ENCODE measurements at places on chromosomes 13 and 19. TPM values are rescaled to one million over a fixed set of nuclear protein-coding genes. Genes with fewer than 3 reads are reported as not detected.

DNA sequence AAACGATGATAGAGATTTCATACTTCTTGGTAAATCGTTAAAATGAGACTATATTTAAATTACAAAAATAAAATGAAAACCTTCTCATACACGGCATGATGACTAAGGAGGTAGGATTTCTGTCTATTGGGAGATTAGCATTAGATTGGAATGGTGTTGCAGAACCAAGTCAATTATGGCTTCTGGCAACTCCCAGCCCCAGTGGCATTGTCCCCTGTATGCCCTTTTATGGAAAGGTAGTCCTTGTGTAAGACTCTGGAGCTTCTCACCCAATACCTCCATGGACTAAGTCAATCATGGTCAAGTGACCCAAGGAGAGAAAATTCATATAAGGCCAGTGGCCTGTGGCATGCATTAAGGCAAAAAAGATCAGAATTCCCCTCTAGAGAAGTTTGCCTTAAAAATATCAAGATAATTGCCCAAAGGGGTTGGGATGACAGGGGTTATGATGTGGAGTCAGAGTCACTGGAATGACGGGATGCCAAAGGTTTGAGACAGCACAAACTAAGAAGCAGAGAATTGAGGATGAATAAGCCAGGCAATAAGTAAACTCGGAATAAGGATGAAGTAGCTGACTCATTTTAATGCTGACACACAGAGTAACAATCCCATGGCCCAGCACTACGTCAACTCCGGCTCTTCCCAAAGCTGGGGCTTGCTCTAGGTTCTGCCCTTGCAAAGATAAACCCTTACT is 57.8 kb upstream of the POSTN start:
- H3K27ac ChIP-seq = peak overlapping the region; percentile 80
- no peaks in the 10 kb centered on the region for H3K27me3 ChIP-seq
- H3K4me1 ChIP-seq = peaks cover 4% of the 10 kb centered on the region
- H3K4me3 ChIP-seq = no peak overlapping the region
- DNase-seq = peak; percentile 99

DNA sequence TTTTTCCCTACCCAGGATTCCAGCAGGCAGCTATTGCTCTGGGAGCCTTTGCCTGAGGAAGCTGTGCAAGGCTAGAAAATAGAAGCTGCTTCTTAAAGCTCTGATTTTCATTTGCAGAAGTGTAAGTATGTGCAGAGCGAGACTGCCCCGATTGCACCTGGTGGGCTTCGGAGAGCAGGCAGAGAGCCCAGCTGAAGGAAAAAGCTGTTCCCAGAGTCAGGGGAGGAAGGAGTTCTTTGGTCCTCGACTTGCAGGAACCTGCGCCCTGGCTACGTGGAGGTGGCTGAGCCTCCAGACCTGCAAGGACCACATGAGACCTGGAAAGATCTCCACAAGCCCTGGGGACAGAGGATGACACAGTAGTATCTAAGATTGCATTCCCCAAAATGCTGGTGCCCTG is 235.0 kb upstream of the ARGLU1 start:
- no peaks in the 10 kb centered on the region for H3K27me3 ChIP-seq
- no peak overlapping the region for H3K4me3 ChIP-seq
- no peak overlapping the region for H3K27ac ChIP-seq
- no peak for DNase-seq
- no peaks in the 10 kb centered on the region for H3K36me3 ChIP-seq

The TEX30 gene
- 9.3 TPM for polyA plus RNA-seq

DNA sequence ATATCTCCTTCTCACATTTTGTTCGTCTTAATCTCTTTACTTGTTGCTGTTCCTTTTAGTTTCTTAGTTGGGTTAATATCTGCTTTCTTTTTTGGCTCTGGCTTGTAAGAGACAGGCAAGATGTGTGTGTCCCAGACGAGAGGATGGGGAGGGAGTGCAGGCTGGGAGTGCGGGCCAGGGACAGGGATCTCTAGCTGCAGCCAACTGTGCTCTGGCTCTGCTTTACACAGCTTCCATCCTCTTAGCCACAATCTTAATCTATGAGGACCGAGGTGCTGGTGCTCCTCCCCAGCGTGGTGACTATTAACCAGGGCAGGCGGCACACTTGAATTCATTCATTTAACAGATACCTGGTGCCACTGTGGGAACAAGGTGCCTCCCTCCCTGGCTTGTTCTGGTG is 70.9 kb upstream of the WASF3 start:
- no peaks in the 10 kb centered on the region for H3K36me3 ChIP-seq
- H3K27me3 ChIP-seq = peaks cover 21% of the 10 kb centered on the region
- no peak overlapping the region for H3K4me3 ChIP-seq
- no peak for DNase-seq
- H3K27ac ChIP-seq = no peak overlapping the region

DNA sequence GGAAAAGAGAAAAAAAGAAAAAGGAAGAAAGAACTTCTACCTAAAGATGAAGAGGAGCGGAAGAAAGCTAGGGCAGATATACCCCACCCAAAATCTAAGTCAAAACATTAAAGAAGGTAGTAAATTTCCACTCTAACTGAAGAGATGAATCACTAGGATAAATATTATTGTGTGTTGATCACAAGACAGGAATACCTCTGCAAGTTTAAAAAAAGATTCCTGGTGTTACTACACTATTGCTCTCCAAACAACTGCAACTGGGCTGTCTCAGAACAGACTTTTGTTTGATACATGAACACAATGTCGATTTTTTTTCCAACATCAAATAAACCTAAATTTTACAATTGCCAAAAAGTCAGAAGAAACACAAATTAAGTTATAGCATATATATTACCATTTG is 6.8 kb downstream of the HSPH1 start:
- no peak overlapping the region for H3K27ac ChIP-seq
- no peaks in the 10 kb centered on the region for H3K4me1 ChIP-seq
- H3K27me3 ChIP-seq = no peaks in the 10 kb centered on the region
- DNase-seq = peak; percentile 65
- H3K4me3 ChIP-seq = no peak overlapping the region
- peaks cover 18% of the 10 kb centered on the region for H3K36me3 ChIP-seq

DNA sequence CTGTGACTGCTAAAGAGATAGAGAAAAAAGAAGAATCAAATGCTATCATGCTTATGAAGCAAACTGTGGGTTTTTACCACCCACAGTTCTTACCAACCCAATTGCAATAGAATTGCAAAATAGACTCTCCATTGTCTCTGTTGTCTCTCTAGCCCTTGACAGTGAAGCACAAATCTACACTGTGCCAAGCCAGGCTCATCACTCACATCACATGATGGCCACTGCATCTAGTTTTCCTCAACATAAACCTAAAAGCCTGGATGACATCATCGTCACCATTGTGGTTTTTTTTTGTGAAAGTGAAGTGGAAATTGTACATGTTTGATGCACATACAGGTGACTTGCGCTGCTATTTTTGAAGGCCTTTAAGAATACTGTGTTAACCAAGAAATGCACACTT is 56.1 kb downstream of the KL start:
- H3K4me3 ChIP-seq = no peak overlapping the region
- H3K36me3 ChIP-seq = no peaks in the 10 kb centered on the region
- DNase-seq = no peak
- H3K4me1 ChIP-seq = no peaks in the 10 kb centered on the region

DNA sequence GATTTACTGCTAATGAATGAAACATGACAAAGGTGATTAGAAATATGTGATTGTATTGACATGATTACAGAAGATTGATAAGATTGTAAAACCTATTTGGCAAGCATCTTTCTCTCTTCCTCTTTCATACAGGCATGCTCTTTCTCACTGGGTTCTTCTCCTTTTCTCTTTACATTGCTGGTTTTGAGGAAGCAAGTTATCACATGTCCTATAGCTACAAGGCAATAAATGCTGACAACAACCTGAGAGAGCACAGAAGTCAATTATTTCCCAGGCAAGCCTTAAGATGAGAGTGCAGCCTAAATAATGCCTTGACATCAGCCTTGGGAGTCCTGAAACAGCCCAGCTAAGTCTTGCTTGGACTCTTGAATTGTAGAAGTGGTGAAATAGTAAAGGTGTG is 875.0 kb downstream of the SLITRK1 start:
- no peak overlapping the region for H3K27ac ChIP-seq
- H3K4me1 ChIP-seq = no peaks in the 10 kb centered on the region
- no peak for DNase-seq

DNA sequence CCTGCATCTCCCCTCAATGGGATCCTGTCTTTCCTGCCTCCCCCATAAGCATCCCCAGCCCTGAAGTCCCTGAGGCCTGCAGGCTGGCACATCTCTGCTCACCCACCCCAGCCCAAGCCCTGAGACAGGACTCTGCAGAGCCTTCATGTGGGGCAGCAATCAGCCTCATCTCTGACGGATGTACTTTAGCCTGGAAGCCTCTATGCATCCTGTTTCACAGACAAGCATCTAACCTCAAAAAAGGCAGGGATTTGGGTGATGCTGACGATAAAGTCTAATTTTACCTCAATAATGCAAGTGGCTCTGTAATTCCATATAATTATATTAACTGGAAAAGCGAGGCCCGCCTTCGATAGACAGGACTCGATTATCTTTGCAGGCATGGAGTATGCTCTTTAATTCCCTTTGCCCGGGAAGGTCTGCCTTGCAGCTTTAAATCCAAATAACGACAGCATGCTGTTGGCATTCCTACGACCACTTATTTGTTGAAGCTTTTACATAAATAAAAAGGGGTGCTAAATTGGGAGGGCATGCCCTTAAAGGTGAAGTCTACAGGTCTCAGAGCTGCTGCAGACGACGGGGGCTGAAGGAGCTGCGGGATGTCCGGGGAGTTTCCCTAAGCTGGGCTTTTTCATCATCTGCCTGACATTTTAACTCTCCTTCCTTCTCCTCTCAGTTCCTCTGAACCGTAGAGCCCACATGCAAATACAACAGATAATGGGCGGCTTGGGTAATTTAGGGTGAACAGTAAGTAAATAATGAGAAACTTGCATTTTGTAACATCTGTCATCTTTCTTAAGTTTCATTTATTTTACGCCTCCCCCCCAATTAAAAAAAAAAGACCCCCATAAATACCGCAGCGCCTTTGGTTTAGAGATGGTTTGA is 211.5 kb downstream of the URI1 start:
- H3K4me1 ChIP-seq = no peaks in the 10 kb centered on the region
- no peak overlapping the region for H3K27ac ChIP-seq
- DNase-seq = no peak
- no peak overlapping the region for H3K4me3 ChIP-seq
- no peaks in the 10 kb centered on the region for H3K27me3 ChIP-seq

The CHST8 gene
- not detected for polyA plus RNA-seq

GRCh38 chr13:106220211-106220610 is 315.3 kb downstream of the EFNB2 start:
- no peaks in the 10 kb centered on the region for H3K4me1 ChIP-seq
- no peaks in the 10 kb centered on the region for H3K27me3 ChIP-seq
- DNase-seq = no peak
- H3K4me3 ChIP-seq = no peak overlapping the region

The BEST2 gene
- polyA plus RNA-seq = not detected

DNA sequence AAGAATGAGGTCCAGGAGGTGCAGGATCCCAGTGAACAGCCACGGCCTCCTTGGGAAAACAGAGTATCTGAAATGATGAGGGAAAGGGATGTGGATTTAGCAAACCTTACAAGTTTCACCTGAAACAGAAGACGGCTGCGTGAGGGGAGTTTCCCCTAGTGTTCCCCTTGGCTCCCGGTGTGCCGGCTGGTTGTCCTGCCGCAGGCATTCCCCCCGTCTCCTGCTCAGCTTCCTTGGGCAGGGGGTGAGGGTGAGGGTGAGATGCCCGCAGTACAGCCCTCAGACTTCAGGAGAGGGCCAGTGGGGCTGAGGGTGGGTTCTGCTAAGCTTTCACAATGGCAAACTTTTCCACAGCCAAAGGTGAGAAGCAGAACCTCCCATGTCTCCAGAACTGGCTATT is 201.1 kb upstream of the SOX1 start:
- no peaks in the 10 kb centered on the region for H3K27me3 ChIP-seq
- no peaks in the 10 kb centered on the region for H3K4me1 ChIP-seq
- no peaks in the 10 kb centered on the region for H3K36me3 ChIP-seq
- H3K4me3 ChIP-seq = no peak overlapping the region
- no peak for DNase-seq
- H3K27ac ChIP-seq = no peak overlapping the region

GRCh38 chr13:39273953-39274738 is 235.9 kb downstream of the NHLRC3 start:
- DNase-seq = no peak
- no peak overlapping the region for H3K27ac ChIP-seq
- no peaks in the 10 kb centered on the region for H3K36me3 ChIP-seq
- H3K27me3 ChIP-seq = peaks cover 2% of the 10 kb centered on the region
- H3K4me1 ChIP-seq = no peaks in the 10 kb centered on the region

DNA sequence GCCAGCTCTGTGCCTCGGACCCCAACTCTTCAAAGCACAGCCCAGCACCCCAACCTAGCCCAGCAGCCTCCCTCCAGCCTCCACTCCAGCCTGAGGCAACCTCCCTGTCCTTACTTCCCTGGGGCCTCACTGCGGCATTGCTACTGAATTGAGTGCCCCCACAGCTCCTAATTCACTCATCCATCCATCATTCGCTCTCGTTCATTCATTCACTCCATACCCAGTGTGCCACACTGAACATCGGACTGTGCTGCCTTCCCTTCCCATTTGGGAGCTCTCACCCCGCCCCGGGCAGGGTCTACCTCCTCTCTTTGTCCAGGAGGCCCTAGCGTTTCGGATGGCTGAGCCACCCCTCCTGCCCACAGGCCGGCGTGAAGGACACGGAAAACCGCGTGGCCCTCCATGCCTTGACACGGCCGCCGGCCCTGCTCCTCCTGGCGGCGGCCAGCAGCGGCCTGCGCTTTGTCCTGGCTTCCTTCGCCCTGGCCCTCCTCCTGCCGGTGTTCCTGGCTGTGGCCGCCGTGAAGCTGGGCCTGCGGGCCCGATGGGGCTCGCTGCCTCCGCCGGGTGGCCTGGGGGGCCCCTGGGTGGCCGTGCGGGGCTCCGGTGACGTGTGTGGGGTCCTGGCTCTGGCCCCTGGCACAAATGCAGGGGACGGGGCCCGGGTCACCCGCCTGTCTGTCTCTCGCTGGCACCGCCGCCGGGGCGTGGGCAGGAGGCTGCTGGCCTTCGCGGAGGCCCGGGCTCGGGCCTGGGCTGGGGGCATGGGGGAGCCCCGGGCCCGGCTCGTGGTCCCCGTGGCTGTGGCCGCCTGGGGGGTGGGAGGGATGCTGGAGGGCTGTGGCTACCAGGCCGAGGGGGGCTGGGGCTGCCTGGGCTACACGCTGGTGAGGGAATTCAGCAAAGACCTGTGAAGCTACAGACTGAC is 1.3 kb downstream of the NAT14 start:
- peak overlapping the region; percentile 89 for H3K27ac ChIP-seq
- no peak for DNase-seq

DNA sequence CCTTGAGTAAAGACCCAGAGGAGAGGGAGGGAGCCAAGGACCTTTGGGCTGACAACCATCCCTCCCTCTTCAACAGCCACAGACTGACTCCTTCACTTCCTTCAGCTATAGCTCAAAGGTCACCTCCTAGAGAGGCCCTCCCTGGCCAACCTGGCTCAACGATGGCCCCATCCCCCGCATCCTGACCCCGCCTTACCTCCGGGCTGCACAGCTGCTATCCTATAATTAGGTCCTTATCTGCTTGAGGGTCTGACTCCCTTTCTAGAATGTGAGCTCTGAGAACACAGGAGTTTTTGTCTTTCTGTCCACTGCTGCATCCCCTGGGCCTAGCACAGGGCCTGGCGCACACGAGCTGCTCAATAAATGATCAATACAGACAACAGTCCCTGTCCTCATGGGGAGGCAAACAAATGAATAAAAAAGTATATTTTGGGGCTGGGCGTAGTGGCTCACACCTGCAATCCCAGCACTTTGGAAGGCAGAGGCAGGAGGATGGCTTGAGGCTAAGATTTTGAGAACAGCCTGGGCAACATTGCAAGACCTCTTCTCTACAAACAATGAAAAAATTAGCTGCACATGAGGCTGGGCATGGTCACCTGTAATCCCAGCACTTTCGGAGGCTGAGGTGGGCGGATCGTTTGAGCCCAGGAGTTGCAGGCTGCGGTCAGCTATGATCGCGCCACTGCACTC is 6.6 kb upstream of the LGALS4 start:
- DNase-seq = no peak
- H3K4me1 ChIP-seq = no peaks in the 10 kb centered on the region
- H3K36me3 ChIP-seq = peaks cover 35% of the 10 kb centered on the region

All from IMR-90 (cell line).